ENCODE measurements at places on chromosomes 5 and 9.

DNA sequence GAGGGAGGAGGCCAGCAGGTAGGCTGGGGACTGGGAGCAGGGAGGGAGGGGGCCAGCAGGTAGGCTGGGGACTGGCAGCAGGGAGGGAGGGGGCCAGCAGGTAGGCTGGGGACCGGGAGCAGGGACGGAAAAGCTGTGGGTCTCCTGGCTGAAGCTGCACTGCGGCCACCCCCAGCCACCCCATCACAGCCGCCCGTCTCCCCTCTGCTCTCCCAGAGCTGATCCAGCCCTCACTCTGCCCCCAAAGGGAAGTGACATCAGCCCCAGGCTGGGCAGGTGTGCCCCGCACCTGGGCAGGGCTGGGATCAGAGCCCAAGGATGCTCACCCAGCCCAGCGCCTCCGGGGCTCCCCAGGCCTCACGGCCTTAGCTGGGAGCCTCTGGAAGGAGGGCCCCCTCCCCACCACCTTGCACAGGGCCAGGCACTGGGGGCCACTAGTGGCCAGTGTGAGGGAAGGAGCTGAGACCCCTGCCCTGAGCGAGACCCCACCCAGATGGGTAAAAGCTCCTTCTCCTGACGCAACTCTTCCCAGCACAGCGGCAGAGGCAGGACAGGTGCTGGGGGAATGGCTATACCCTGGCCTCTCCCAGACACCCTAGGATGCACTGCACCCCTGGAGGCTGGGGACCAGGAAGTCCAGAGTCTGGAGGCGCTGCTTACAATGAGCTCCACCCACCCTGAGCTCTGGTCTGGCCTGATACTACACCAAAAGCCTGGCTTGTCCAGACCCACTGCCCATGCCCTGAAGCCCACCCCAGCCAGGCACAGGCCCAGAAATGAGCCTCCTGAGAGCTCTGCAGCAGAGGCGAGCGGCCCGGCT lies 11.6 kb downstream of the AGPAT2 start:
- DNase-seq: no peak

- no peak for DNase-seq
Measured at GRCh38 chr5:78533356-78533755, 115.2 kb downstream of the LHFPL2 start.

- no peak for DNase-seq
Measured at GRCh38 chr5:83011985-83012384, 65.2 kb downstream of the TMEM167A start.

- DNase-seq: no peak
Measured at GRCh38 chr5:105573575-105573974, 2011.0 kb upstream of the NUDT12 start.
